ENCODE measurements at places on chromosomes 7 and 10.

GRCh38 chr10:128297709-128298378 is 171.6 kb upstream of the MKI67 start:
- no peak for DNase-seq

DNA sequence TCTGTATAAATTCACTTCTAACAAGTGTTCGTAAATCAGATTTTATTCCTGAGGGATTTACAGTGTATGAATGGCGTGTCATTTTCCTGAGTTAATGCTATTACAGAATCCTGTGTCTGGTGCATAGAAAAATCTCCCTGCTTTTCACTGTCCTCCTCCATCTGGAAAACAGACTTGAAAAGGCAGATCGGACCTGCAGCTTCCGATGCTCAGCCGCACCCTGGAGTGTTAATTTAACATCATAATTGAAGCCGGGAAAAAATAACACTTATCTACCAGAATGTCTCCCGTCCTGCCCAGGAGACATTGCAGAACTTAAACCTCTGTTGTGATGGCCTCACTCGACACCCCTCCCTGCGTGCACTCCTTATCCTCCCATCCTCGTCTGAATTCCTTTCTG is 442.1 kb upstream of the FOXK1 start:
- DNase-seq = no peak

- DNase-seq = peak; percentile 93
These were observed 425.2 kb upstream of the NFE2L3 start for GRCh38 chr7:25726781-25727311.

DNA sequence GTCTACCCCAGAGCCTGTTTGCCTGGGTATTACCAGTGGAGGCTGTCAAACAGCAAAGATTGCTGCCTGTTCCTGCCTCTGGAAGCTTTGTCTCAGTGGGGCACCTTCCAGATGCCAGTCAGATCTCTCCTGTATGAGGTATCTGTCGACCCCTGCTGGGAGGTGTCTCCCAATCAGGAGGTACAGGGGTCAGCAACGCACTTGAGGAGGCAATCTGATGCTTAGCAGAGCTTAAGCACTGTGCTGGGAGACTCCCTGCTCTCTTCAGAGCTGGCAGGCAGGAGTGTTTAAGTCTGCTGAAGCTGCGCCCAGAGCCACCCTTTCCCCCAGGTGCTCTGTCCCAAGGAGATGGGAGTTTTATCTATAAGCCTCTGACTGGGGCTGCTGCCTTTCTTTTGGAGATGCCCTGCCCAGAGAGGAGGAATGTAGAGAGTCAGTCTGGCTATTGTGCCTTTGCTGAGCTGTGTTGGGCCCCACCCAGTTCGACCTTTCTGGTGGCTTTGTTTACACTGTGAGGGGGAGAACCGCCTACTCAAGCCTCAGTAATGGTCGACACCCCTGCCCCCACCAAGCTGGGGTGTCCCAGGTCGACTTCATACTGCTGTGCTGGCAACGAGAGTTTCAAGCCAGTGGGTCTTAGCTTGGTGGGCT is 62.2 kb downstream of the PPP1R9A start:
- DNase-seq = no peak

DNA sequence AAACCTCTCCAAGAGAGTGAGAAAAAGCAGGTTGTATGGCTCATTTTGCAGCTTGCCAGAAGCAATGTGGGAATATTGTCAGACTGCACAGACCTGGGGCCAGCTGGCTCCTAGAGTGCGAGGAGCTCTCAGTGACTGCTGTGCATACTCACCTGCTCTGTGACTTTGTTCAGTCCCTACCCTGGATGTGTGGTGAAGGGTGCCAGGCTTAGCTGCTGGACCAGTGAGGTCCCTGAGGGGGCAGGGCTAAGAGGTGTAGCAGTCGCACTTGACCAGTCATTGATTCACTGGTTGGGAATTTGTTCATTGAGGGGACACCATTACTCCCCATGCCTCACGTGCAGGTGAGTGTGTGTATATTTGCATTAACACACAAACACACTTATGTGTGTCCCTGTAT is 60.1 kb downstream of the IKZF1 start:
- DNase-seq = no peak

GRCh38 chr7:116525298-116525912 is 569 bp downstream of the CAV1 start:
- no peak for DNase-seq

DNA sequence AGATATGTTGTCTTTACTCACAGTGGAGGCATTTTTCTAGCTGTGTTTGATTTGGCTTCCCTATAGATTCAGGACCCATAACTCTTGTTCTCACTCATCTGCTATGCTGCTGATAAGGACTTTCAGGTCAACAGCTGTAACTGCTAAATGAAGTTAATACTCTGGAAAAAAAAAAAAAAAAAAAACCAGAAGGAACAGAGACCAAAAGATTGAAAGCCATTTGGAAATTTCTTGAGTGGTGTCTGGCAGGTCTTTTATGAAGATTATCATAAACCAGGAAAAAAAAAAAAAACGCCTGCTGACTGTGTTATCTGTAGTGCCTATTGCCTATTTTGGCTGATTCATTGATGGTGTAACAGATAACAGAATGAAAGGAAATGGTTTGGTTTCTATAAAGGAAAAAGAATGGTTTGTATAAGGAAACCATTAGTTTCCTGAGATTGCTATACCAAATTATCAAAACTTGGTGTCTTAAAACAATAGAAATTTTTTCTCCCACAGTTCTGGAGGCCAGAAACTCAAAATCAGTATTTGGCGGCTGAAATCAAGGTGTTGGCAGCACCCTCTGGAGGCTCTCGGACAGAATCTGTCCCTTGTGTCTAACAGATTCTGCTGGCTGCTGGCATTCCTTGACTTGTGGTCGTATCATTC is 60.5 kb upstream of the BET1 start:
- no peak for DNase-seq

DNA sequence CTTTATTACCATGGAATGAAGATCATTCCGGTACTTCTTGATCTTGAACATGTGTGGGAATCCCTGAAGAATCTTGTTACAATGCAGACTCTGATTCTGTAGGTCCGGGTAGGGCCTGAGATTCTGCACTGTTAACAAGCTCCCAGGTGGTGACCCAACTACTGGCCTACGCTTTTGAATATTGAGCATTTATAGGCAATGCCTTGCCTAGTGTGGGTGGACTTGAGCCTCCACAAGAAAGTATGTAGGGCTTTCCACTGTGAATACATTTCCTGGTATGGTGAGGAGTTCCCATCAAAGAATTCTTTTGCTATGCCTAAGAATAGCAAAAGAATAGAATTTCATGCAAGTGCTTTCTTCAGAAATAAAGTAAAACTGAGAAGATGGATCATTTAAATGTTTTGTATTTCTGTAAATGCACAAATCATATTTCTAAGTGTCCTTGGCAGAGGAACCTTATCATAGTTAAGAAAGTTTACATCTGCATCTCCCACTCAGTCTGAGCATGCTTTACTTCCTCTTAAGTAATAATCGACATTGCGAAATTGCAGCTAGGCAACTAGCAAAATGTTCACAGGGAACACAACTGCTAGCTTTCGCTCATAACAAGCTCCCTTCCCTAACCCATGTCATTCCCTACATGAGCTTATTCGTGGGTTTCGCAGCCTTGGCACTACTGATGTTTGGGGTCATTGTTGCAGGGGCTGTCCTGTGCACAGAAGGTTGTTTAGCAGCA is 71.4 kb downstream of the AHR start:
- no peak for DNase-seq

DNA sequence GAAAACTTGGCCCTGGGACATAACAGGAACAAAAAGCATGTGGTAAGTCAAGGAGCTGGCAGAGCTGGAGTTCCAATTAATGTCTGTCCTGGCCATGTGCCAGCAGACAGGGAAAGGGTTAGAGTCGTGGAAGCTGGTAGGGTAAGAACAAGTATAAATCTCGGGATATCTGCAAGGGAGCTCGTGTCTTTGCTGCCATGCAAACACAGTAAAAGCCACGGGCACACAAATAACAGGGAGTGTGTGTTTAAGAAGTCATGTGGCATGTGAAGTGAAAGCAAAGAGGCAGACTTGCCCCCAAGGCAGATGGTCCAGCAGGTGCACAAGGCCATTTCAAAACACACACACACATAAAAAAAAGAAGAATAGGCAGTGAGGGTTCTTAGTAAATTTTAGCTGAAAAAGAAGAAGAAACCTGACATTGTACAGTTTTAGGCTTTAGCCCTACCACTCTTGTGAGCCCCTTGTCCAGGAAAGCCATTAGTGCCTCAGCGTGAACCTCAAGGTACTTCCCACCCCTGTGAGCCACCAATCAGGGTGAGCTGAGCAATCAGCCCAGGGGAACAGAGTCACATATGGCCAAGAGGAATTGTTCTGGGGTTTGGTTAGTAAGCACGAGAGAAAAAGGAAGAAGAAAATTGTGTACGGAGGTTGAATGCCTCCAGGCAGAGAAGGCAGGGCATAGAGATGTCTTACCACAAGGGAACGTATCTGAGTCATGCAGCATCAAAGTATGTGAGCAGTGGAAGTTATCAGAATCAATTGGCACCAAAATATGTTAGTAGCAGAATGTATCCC is 32.8 kb upstream of the ARHGAP12 start:
- DNase-seq = peak; percentile 66

- no peak for DNase-seq
These were observed 187.2 kb downstream of the PPP1R3A start for GRCh38 chr7:113731571-113731970.

- no peak for DNase-seq
These were observed 422.7 kb downstream of the SORCS3 start for GRCh38 chr10:105063796-105064195.

GRCh38 chr10:75137533-75138438 is 26.3 kb downstream of the SAMD8 start:
- peak; percentile 6 for DNase-seq

DNA sequence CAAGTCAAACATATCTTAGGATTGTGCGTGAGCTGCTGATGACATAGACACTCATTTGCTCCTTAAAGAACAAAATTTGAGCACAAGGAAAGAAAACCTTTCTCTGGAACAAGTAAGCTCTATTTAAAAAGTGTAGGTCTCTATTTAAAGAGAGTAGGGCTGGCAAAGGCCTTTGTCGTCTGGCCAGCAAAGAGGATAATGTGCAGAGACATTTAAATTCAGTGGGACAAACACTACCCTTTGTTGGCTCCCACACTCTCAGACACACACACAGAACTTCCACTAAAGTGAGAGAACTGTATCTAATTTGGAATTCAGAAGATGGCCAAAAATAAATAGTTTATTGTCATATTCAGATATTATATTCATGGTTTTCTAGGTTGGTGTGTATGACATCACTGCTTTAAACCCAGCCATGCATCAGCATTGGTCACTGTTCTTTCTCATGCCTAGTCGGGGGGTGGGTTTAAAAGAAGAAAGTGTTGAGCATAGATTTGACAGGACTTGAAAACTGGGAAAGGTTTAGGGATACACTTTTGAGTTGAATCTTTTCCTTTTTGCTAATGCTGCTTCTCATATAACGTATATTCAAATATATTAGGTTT is 49.5 kb upstream of the HDAC9 start:
- DNase-seq = no peak

GRCh38 chr7:74525881-74526280 is 72.2 kb downstream of the GTF2IRD1 start:
- no peak for DNase-seq

Measured in DMS 273 treated with DMSO at 0.1 percent for 48 hours (cell line).